ENCODE measurements at places on chromosomes 3 and 15.

- no peak for DNase-seq
These were observed 377.3 kb downstream of the LPP start for GRCh38 chr3:188531210-188531609.

GRCh38 chr3:112303764-112304325, 9.8 kb upstream of the SLC9C1 start:
- no peak for DNase-seq

DNA sequence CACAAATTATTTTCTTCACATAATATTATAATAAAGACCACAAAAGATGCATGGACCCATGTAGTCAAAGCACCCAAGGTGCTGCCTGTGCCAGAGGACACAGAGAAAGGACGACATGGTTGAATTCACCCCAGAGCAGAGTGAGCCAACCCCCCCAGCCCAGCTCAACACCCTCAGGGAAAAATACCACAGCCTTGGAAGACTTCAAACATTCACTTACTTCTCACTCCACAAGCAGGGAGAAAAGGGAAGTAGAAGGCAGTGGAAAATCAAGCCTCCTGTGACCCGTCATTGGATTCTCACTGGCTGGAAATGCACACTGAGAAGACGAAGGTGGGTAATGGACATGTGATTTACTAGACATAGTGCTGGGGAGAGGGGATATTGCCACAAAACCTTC, 70.8 kb downstream of the TAFA4 start:
- DNase-seq = no peak

DNA sequence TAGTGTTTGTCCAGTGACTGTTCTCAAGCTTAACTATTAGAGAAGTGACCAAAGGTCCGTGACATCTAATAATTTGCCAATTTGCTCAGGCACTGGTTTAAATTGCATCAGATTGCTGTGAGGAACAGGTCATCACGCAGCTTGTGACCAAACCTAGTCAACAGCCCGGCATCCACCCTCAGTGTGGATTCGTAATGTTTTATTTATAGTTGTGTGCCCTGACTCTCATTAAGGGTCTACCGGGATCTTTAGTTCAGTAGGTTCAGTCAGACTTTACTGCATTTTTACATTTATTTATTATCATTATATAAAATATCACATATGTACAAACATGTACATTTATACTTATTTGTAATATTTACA, 46.4 kb upstream of the PGPEP1L start:
- no peak for DNase-seq

GRCh38 chr3:60657972-60658371, 593.3 kb downstream of the FHIT start:
- DNase-seq = no peak

GRCh38 chr3:178202194-178202593, 334.0 kb upstream of the KCNMB2 start:
- DNase-seq = no peak

- DNase-seq = no peak
These were observed 396.1 kb upstream of the ATP11B start for GRCh38 chr3:182397164-182397563.

GRCh38 chr3:19907523-19907922, 26.5 kb downstream of the EFHB start:
- no peak for DNase-seq

DNA sequence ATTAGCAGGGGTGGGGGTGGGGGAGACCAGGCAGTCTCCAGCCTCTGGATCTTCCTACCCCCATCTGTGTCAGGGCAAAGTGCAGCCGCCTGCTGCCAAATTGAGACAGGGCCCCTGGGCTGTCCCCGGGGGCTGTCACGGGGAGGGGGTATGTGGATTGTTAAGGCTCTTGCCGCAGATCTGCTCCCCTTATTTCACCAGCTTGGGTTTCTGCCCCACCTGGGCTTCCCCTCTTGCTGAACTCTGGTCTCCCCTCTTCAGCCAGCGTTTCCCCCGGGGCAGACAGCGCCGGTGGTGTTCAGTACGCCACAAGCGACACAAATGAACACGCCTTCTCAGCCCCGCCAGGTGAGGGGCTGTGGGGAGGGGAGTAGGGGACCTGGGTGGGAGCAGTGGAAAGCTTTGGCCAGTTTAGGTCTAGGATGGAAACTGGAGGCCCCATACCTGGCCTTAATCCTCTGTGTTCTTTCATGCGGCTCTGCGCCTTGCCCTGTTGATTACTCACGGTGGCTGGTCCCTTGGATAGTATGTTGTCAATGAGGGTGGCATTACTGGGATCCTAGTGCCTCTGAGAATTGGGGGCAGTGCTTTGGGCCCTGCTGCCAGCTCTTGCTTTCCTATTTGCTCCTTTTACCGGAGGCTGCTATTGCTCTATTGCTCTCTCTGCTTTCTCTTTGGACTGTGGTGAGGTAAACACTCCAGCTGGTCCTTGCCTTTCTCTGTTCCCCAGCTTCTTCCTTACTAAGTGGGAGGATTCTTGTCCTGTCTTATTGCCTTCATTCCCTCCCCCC, 1.7 kb downstream of the EIF4G1 start:
- no peak for DNase-seq

- DNase-seq = no peak
These were observed 10.8 kb downstream of the MINAR1 start for GRCh38 chr15:79442911-79443310.

DNA sequence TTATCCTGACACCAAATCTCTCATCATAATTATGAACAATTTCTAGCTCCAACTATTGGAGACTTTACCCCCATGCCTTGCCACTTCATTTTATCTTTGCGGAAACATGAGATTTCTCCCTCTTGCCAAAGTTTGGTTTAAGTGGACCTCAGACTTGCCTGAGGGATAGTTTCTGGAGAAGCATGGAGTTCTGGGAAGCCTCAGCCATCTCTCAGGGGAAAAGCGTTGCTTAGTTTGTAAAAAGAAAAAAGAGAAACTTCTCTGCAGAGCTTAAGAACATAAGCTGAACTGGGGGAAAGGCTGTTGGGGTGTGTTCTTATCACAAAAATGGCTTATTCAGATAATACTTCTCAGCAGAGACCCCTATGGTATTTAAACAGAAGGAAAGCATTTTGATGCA, 347.4 kb upstream of the ADAMTS9 start:
- no peak for DNase-seq

- no peak for DNase-seq
These were observed 504 bp upstream of the PDHB start for GRCh38 chr3:58434168-58434504.

GRCh38 chr3:33054100-33055092, 42.5 kb downstream of the GLB1 start:
- no peak for DNase-seq

GRCh38 chr3:161423911-161424522, 52.7 kb upstream of the SPTSSB start:
- DNase-seq = no peak

GRCh38 chr15:27899583-27900285, 199.4 kb downstream of the OCA2 start:
- DNase-seq = no peak

- DNase-seq = no peak
These were observed 26.5 kb downstream of the CCDC33 start for GRCh38 chr15:74262625-74263024.

GRCh38 chr15:40891810-40892446, 2.3 kb upstream of the VPS18 start:
- DNase-seq = no peak

GRCh38 chr3:44468572-44469520, 8.6 kb downstream of the ZNF445 start:
- DNase-seq = no peak

GRCh38 chr15:48090666-48091065, 30.1 kb upstream of the SLC24A5 start:
- DNase-seq = no peak

DNA sequence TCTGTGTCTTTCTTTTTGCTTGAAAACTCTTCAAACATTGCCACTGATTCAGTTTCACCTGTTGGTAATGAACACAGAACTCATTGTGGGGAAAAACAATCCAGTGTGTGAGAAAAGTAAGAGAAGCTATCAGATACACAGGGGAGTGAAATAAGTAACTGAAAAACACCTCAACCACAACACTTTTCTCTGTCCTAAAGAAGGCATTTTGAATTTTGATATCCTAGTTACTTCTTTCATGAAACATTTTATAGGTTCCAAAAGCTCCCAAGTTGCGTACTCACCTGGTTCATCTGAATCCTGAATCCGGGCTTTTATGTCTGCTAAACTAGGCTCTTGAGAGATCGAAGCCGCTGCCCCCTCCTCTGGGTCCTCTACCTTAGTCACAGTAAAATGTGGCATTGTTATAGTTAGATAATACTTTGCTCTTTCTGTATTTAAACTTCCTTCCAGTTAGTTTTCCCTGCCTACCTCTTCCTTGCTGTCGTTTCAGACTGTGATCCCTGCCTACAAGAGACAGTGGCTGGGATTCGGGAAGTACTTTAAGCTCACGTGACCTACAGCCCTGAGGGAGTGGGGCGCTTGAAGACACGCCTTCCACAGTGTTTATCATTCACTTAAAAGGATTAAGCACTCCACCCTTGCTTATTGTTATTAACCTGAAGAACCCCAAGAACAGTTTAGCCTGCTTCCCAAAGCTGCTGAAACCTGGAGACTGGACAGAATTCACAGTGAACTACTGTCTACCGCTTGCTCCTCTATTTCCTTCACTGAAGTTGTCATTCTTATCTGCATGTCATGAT, 19.1 kb downstream of the SLC12A6 start:
- DNase-seq = no peak

GRCh38 chr3:114741066-114741465, 406.0 kb downstream of the ZBTB20 start:
- DNase-seq = no peak

DNA sequence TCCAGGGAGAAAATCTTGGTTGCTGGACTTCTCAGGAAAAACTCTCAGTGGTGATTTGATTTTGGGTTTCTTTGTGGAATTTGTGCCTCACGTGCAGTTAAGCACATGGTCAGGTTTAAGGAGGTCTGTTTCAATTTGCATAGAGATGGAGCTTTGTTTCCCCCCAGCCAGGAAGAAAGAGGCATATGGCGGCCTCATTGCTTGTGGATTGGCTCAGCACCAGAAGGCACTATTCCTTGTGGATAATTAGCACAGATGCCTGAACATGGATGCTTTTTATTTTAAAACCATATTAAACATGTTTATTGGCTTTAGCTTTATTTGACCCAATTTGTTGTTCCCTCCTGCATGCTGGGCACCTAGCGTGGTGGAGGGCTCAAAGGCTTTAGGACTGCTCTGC, 125.1 kb upstream of the RGMA start:
- DNase-seq = no peak

DNA sequence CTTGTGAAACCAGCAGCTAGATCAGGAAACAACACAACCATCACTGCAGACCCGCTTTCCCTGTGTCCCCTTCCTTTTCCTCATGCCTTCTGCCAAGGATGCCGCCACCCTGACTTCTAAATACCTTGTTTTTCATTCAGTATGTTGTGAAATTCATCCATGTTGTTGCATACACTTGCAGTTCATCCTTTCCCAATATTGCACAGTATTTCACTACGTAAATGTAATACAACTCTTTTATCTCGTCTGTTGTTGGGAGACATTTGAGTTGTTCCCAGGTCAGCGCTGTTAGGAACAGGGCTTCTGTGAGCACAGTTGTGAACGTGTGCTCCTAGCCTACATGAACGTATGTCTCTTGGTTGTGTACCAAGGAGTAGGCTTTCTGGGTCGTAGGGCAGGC, 24.2 kb downstream of the TLNRD1 start:
- DNase-seq = no peak

- DNase-seq = no peak
These were observed 424.0 kb upstream of the PDZRN3 start for GRCh38 chr3:74048699-74049098.

DNA sequence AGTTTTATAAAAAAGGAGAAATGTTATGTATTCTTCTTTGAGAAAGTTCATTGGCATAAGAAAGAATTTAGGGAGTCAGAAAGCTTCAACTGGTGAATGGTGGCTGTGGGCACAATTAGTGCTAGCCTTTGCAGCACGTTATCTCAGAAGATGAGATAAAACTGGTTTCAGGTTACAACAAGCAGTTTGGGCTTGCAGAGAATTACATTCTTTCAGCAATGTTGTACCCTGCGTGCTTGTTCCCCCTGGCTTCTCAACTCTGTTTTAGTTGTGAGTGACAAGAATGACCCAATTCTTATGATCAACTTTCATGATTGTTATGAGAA, 31.6 kb upstream of the ACP3 start:
- DNase-seq = no peak
